ENCODE measurements at places on chromosomes 3 and 15. TPM values are rescaled to one million over a fixed set of nuclear protein-coding genes. Genes with fewer than 3 reads are reported as not detected.

DNA sequence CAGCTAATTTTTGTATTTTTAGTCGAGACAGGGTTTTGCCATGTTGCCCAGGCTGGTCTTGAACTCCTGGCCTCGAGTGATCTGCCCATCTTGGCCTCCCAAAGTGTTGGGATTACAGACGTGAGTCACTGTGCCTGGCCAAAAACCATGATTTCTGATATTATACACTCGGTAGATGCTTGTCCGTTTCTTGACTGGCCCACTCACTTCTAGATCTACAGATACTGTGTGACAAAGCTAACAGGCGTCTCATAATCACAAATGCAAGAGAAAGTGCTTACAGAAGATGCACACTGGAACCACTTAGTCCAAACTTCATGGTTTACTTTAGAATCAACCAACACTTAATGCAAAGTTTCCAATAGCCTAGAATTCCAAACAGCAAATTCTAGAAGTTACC, 8.4 kb downstream of the PROK2 start:
- no peak for DNase-seq

The CLASP2 gene
- 85.4 TPM for total RNA-seq

DNA sequence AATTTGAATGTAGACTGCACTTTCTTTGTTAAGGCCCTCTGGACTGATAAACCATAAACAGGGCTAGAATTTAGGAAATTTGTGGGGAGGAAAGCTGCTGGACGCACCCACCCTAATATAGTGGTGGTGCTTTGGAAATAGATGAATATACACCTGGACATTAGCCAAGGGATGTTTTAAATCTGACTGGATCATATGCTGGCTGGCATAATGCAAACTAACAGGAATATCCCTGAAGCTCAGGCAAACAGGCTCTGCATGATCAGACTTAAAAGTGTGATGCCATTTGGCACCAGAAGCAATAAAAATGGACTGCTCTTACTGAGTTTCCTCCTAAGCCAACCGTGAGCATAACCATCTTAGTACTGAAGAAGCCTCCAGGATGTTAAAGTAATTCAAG, 465.8 kb upstream of the ROBO1 start:
- no peak for DNase-seq

DNA sequence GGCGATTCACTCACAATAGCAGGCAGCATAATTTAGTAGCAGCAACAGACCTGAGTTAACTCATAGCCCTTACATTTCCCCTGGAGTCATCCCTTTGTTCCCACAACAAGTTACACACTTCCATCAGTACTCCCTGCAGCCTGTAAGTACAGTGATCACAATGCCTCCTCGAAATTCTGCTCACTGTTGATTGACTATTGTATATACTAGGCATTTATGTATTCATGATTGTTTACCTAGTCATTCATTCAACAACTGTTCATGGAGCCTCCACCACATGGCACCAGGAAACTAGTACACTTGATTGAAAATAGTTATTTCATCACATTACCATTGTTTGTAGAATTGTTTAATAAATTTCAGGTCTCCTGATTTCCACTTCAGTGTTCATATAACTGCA, 71.4 kb upstream of the P3H2 start:
- no peak for DNase-seq

The CCDC39 gene
- total RNA-seq = 0.08 TPM

Data from adrenal gland (tissue), 19 donors.